ENCODE measurements at places on chromosomes 7 and 10.

- DNase-seq, result no peak
These were observed 66.6 kb downstream of the PWWP2B start for GRCh38 chr10:132463333-132464255.

DNA sequence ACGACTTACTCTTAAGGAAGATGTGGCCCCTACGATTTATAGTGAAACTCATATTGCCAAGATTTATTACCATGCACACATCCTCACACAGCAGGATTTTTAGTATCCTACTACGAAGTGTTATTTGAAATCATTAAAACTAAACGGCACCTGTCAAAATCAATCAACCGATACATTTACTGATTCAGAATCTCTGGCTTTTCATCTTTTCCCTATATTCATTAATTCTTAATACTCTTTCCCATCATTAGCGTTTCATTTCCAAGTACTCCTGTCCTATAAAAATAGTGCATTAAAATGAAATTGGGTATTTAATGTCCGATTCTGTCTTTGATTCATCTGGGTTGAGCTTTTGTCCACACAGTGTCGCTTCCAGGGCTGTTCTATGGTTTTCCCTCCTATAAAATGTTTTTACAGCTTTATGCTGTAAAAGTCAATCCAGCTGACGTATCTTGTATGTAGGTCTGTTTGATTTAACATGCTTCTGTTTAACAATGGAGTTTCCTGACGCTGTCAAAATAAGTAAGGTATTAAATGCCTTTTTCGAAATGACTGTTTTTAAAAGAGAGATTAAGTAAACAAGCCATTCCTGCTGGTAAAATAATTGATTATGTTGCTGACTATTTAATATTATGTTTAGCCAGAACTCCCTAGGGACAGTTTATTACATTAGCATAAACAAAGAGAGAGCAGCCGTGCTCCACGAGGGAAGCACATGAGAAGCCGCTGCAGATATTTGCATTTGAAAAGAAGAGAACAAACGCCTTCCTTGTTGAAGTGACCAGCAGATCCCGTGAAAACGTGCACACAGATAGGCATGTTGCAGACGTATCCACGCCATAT is 22.3 kb upstream of the SFMBT2 start:
- no peak for DNase-seq

GRCh38 chr7:71144963-71145362 is 13.0 kb downstream of the GALNT17 start:
- DNase-seq, result no peak

DNA sequence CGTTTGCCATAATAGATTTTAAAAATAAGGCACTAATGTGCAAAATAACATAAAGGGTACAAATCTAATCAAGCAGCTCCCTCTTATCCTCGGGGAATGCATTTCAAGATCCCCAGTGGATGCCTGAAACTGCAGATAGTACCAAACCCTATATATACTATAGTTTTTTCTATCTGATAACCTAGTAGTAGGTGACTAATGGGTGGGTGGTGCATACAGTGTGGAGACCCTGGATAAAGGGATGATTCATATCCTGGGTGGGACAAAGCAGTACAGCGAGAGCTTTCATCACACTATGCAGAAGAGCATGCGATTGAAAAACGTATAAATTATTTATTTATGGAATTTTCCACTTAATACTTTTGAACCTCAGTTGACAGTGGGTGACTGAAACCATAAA is 464.5 kb downstream of the GRID1 start:
- DNase-seq, result no peak

GRCh38 chr7:126442908-126443307 is 809.8 kb downstream of the GRM8 start:
- no peak for DNase-seq

DNA sequence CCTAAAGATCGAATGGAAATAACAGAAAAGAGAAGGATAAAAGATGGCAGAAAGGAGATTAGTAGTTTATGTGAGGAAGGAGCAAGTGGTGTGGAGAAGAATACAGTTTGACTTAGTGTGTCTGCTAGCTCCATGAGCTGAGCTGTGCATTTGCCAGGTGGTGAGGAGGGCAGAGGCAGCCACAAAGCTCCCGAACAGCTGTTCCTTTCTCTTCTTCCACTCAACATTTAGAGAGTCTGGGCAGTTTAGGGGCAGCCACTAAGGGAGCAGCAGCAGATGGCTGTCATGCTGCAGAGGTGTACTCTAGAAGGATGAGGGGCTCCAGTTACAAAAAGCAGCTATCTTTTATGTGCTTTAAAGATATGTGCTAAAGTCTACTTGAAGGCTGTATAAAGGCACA is 674.4 kb downstream of the GRM8 start:
- DNase-seq, result no peak

DNA sequence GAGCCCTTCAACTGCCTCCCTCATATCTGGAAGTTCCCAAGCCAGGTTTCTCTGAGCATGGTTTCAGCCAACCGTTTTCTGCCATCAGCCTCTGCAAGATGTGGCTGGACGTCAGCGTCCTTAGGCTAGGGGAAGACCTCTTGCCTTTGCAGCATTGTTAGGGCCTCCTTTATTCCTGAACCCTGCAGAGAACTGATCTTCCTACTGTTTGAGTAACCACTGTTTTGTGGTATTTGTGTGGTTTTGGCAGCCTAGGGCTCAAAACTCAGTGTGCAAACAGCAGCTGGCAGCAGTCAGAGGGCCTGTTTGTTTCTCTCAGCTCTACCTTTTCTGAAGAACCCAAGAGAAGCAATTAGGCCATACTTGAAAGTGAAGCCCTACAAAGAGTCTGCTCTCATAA is 83.4 kb upstream of the SEMA3E start:
- DNase-seq, result no peak

DNA sequence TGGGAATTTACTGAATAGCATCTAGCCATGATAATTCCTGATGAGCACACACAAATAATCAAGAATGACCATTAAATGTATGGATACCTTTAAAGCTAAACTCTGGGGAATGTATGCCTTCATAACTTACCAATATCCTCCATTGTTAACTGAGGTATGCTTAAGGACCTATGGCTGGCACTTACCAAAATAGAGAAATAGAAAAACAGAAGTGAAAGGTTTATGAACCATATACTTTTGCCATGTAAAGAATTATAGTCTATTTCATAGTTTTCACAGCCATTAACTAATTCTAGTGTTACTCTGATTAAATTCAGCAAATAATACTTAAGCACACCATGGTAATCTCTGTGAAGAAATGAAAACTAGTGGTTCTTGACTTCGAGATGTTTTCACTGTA is 1360.6 kb upstream of the LRRTM3 start:
- DNase-seq, result no peak

GRCh38 chr7:137932881-137933269 is 69.0 kb downstream of the CREB3L2 start:
- no peak for DNase-seq

GRCh38 chr10:113982769-113983168 is 60.9 kb upstream of the ADRB1 start:
- no peak for DNase-seq
